ENCODE measurements at places on chromosomes 13 and 19.

GRCh38 chr19:33781996-33782395 lies 14.7 kb upstream of the KCTD15 start:
- DNase-seq, result no peak

GRCh38 chr13:58594747-58595600 lies 963.4 kb downstream of the PCDH17 start:
- DNase-seq, result no peak

- DNase-seq, result no peak
Measured at GRCh38 chr13:99985241-99985874, 3.8 kb downstream of the ZIC2 start.

DNA sequence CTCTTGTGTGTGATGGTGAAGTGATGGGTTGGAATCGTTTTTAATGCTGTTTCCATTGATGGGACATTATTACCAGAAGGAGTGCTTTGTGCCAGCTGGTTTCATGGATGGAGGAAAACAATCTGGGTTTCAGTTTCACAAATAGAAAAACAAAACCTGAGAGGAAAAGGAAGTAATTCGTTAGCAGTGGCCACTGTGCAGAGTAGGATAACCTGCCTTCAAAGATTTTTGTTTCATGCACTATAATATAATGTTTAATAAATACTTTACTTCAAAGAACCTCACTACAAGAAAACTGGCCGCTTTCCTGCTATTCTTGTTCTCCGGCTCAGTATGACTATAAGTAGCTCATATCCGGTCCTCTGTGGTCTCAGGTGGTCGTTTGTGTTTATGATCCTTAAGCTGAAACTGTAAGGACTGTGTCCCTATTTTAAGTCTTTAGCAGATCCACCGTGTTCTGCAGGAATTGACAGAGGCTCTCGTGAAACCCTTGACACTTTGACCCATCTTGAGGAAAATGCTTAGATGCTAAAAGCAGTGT lies 104.7 kb downstream of the GGACT start:
- no peak for DNase-seq

DNA sequence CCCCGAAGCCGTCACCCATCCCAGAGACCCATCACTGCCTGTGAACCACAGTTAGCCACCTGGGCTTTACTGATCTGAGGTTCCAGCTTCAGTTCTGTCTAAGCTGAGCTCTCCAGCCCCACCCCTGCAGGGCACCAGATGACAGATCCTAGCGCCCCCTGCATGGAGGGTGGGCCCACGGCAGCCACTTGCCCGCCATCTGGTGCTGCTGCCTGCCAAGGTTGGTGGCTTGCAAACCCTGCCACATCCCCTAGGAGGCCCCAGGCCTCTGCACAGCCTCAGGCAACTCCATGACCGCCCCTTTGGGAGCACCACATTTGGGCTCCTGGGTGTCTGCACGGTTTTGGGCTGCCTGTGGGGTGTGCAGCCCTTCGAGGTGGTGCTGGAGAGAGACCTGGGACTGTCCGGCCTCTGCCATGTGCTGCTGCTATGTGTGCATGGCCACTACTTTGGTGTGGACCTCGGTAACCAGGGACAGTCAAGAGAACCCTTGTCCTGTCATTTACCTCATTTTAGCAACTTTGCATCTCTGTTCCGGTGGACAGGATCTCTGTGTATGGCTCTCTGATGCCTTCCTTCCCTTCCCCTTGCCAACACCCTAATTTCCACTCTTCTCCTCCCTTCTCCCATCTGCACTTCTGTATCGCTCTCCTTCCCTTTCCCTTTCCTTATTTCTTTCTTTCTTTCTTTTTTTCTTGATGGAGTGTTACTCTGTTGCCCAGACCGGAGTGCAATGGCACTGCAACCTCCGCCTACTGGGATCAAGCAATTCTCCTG lies 17.4 kb upstream of the SDHAF1 start:
- DNase-seq, result no peak

- no peak for DNase-seq
Measured at GRCh38 chr19:14404312-14404711, 14.8 kb downstream of the DDX39A start.

- no peak for DNase-seq
Measured at GRCh38 chr19:33532859-33533460, 11.4 kb upstream of the PEPD start.

DNA sequence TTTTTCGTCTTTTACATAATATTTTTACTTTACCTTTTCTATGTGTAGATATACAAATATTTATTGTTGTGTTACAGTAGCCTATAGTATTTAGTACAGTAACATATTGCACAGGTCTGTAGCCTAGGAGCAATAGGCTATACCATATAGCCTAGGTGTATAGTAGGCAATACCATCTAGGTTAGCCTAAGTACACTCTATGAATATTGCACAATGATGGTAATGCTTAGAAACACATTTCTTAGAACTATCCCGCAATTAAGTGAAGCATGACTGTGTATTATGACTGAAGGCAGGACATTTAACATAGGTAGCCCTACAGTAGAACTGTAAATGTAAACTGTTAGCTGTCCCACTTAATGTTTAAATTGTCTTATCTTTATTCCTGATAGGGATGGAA lies 964.3 kb downstream of the SLITRK1 start:
- no peak for DNase-seq

GRCh38 chr19:43551399-43552197 lies 18.6 kb downstream of the ZNF575 start:
- no peak for DNase-seq

DNA sequence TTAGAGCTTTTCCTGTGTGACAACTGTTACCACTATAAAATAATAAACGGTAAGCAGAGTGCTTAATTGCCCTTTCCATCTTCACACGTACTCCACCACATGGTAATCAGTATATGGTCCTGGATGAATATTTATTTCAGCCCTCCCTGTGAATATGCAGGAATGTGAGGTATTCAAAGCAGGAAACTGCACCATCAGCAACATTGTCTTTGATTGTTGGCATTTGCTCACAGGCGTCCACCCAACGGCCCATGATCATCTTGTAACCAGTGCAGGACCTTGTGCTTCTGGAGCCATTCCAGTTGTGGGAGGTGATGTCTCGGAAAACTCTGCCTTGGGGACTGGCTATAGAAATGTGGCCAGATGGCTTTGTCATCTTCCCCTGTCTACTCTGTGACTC lies 132.6 kb downstream of the COG6 start:
- DNase-seq, result no peak

- no peak for DNase-seq
Measured at GRCh38 chr19:18102916-18103542, 5.5 kb downstream of the MAST3 start.

- DNase-seq, result peak; percentile 27
Measured at GRCh38 chr13:25375727-25376358, 4.1 kb downstream of the ATP8A2 start.

DNA sequence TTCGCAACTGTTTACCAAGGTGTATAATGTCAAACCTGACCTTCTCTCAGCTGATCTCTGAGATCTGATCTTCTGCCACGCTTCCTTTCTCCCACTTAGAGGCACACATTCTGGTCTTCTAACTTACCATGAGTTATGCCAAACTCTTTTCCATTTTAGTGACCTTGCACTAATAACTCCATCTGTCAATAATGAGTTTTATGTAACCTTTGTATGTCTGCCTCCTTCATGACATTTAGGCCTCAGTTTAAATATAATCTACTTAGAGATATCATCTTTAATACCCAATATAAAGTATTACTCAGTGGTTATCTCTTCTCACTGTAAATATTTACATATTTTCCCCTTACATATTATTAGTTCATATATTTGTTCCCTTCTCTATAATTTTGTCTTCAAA lies 827.5 kb upstream of the PCDH20 start:
- no peak for DNase-seq

GRCh38 chr13:101019126-101019525 lies 344.5 kb upstream of the TMTC4 start:
- DNase-seq, result no peak

GRCh38 chr13:37806666-37807065 lies 62.9 kb downstream of the TRPC4 start:
- no peak for DNase-seq
